Jurkat, Clone E6-1 (cell line): ENCODE measurements at places on chromosomes 2 and 18.

- no peak for DNase-seq
Measured at GRCh38 chr2:96154506-96155380, 9.5 kb upstream of the DUSP2 start.

GRCh38 chr2:135245071-135245470 lies 193.0 kb downstream of the RAB3GAP1 start:
- peak; percentile 48 for DNase-seq

DNA sequence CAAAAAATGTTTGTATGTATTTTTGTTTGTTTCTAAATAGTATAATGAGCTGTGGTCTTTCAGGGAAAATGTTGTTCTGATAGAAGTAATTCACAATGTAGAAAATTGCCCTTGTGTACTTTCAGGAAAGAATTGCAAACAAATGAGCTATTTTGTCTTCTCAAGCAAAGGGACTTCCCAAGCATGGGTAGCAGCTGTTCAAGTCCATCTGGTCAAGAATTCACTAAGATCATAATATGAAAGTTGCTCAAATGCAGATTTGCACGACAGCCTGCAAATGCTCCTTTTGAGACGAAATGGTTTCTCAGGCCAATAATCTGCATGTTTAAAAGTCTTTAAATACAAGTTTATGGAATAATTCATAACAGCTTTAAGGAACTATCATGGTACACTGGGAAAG lies 51.9 kb upstream of the HNMT start:
- DNase-seq: no peak

DNA sequence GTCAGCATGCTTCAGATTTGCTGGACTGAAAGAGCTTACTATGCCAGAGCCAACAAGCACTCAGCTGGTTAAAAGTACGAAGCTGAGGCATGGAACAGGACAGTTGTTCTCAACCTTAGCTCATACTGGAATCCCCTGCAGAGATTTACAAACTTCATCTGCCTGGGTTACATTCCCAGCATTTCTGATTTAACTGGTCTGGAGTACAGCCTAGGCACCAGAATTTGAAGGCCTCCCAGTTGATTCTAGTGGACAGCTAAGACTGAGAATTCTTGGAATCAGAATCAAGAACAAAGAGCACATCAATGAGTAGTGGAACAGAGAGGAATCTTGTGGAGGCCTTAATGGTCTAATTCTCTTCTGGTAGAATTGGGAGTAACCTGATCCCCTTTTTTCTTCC lies 298.2 kb upstream of the NXPH2 start:
- DNase-seq: no peak

DNA sequence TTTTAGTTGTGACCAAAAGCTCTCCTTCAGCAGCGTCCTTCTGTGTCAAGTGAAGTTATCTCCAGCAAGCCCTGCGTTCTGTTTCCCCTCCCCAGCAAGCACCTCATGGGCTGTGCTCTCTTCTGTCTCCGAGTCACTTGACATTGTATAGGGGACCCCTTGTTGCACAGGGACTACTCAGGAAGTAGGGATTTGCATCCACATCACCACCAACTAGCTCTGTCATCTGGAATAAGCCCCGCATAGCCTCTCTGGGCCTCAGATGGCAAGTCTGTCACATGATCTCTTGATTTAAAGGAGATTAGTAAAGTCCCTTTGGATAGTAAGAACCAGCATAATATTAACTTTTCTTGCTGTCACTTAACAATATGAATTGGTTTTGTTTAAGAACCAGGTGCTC lies 32.0 kb upstream of the STPG4 start:
- DNase-seq: no peak

- no peak for DNase-seq
Measured at GRCh38 chr2:23669413-23670244, 257.3 kb downstream of the ATAD2B start.

- DNase-seq: no peak
Measured at GRCh38 chr18:59238385-59238784, 18.4 kb downstream of the GRP start.

DNA sequence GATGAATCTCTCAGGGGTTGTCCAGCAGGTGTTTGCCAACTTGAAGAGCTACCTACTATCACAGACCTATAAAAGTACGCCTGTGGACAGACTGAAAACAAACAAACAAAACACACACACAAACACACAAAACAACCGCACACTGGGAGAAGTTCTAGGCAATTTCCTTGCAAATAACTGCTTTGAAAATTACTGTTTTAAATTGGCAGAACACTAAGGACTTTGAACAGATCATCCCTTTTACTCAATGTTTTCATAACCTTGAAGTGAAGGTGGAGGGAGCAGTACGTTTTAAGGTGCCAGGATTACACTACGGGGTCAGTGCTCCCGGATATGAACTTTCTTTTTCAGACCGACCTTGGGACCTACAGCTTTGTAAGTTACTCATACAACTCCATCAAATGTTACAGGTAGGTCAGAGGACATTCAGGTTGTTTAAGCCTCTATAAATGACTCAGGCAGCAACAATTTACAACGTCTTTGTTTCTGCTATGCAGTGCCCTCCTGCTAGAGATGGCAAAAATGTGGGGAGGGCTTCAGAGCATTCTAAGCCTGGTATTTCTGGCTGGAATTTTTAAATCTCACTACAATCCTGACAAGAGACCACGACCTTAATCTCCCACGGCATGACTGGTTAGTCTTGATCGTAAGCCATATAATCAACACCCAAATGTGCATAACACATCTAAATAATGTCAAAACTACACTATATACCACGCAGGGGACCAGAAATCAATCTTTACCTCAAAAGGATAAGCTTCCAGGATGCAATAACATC lies 1.4 kb upstream of the SLC20A1 start:
- no peak for DNase-seq

- DNase-seq: no peak
Measured at GRCh38 chr2:111061191-111061590, 59.5 kb upstream of the BCL2L11 start.

GRCh38 chr18:57980573-57981307 lies 63.3 kb upstream of the NEDD4L start:
- DNase-seq: no peak

DNA sequence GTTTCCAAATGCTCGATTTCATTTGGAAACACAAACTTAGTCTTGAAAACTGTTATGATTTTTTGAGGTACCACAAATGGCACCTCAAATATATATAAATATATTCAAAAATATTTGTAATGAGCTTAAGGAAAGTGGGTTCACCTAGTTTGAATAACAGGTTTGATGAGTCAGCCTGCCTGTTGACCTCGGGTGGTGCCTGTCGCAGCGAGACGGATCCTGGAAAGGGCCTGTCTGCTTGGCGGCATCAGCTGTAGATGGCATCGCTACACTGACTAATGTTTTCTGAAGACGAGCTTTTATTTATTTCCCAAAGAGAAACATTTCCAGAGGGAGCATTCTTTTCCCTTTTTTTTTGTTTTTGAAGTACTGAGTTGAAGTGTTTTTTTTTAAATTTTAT lies 6.9 kb downstream of the ALLC start:
- no peak for DNase-seq

DNA sequence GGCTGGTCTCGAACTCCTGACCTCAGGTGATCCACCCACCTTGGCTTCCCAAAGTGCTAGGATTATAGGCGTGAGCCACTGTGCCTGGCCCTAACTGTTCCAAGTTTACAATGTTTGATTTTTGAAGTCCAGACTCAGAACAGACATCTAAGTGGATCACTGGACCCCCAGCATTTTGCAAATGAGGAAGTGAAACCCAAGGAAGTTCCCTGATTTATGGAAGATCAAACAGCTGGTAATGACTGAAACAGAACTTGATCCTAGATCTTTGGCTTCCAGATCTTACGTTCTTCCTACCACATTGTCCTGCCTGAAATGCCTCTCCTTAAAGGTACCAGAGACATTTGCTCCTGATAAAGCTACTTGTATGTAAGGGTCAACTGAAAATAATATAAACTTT lies 58.3 kb upstream of the NCOA1 start:
- no peak for DNase-seq

DNA sequence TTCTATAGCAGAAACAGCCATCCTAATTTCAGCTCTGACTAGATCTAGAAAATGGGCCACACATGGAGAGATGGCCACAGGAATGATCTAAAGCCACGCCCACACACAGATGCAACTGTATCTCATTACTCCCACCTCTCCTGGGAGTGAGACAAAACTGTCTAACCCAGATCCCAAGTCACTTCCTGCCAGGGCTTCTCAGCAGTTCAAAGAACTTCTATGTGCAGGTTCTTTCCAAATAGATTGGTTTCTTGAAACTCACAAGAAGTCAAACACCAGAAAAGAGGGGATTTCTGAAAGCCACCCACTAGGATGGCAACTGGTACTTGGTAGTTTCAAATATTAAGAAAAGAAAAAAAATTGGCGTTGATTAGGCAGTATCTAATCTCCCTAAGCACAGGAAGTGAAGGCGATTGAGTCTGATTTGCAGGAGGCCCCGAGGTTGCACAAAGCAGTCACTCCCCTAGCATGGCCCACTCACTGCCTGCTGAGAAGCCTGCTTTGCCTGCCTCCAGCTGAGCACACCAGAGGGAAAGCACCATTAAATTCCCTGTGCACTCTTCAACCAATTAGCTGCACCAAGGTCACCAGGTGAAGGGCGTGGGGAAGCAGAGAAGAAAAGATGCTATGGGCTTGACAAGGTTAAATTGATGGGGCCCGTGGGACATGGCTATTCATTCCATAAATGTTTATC lies 51.1 kb downstream of the PAPOLG start:
- DNase-seq: peak; percentile 69

DNA sequence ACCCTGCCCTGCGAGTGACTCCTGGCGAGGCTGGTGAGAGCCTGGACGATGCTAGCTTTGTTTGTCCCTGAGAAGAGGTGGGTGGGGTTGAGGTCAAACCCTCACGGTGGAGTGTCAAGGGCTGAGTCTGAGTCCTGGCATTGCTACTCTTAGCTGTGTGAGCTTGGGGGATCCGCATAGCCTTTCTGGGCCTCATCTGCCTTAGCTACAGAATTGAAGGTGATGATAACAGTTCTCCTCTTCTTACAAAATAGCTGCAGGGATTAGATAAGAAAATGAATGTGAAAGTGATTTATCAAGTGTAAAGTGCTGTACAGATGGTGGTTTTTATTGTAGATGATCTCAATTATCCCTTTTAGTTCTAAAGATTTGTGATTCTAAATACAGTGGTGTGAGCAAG lies 144.6 kb downstream of the LPIN1 start:
- no peak for DNase-seq

DNA sequence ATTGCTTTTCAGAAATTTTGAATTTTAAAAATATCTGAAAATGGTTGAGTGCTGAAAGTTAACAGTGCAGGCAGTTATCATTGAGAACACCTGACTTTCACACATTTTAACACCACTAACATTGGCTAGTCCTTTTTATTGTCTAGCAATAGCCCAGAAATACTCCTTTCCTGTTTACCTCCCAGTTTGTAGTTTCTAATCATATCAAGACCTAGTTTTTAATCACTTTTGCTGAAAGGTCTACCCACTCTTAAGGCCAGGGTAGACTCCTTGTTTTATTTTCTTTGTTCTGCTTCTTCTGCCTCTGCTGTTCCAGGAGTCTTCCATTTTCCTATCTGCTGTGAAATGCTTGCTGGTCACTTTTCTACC lies 72.1 kb downstream of the UBE2E3 start:
- no peak for DNase-seq

DNA sequence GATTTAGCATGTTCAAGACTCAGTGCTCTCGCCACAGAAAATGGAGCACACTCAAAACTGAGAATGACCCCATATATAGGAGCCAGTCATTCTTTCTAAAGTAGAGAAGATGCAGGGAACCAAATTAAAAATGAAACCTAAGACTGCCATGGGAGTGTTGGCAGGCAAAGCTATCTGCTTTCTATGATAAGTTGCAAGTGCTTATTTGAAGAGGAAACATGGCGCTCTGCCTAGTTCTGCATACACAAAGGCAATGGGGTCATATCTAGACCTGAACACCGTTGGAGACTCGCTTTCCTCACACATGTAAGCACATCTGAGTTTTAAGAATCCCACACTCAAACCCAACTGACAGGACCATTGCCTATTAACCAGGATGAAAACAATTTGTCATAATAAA lies 292.5 kb downstream of the ALK start:
- DNase-seq: no peak

DNA sequence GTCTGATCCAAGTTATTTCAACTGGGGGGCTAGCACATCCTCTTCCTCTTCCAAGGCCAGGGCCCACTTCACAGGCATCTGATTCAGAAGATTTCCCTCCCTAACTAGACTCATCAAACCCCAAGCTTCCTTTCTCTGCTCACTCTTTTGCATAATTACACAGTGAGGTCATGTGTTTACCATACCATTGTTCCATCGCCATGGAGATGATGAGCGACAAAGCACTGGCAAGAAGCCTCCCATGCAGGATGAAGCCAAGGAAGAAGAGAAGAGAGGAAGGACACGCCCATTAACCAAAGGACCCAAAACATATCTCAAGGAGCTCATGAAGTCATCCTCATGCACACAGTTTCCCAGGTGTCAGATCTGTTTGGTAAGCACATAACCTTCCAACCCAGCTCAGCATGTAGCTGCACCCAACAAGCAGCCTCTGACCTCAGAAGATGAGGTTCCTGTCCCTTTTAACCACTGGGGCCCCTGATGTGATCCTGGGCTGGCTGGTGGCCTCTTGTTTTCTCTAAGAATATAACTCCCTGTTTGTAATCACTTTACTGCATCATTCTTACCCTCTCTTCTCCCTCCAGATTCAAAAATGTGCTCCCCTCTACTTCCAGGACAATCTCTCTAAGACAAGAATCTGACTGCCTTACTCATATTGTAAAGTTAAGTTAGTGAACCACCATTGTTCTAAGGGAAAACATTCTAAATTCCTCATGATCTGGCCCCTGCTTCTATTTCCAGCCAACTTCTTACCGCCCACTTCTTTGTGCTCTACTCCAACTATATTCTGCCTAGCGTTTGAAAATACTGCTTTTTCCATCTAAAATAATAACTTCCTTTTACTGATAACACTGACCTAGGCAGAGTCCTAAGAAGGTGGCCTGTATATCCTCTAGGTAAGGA lies 190.1 kb downstream of the TTC32 start:
- peak; percentile 7 for DNase-seq

- no peak for DNase-seq
Measured at GRCh38 chr2:48508461-48509124, 21.4 kb upstream of the STON1 start.

- DNase-seq: no peak
Measured at GRCh38 chr2:226247289-226248275, 552.0 kb downstream of the IRS1 start.

GRCh38 chr2:38173683-38174082 lies 97.7 kb upstream of the CYP1B1 start:
- no peak for DNase-seq

GRCh38 chr2:127847931-127848330 lies 10.0 kb downstream of the POLR2D start:
- DNase-seq: no peak
